Fibroblast of skin of left biceps (primary cell): ENCODE measurements at places on chromosomes 7 and 10.

DNA sequence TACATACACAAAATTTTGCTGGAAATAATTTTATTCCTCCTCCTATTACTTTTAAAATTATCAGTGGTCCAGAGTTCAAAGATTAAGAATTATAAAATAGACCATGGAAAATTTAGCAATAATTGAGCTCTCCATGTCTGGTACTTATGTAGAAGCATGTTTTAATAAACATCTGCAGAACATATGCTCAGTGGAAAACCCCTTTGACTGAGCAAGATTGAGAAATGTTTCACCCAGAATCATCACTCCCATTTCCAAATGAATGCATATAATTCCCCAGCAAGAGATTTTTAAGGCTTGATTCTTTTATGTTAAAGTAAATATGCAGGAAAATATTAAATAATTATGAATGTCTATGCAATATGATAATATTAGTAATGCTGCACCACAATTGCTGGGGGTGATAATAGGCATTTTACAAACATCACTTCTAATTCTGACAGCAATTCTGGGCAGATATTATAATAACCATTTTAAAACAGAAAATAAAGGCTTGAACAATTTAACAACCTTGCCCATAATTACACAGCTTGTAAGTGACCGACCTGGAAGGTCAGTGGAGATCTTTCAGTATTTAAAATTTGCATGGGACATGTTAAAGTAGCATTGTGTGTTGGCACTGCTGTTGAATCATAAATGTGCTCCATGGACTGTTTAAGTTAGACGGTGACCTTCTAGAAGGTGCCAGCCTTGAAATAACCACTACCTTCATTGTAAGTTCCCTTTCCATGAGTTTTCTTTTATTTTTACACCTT, 45.6 kb upstream of the TES start:
- DNase-seq: peak; percentile 45

DNA sequence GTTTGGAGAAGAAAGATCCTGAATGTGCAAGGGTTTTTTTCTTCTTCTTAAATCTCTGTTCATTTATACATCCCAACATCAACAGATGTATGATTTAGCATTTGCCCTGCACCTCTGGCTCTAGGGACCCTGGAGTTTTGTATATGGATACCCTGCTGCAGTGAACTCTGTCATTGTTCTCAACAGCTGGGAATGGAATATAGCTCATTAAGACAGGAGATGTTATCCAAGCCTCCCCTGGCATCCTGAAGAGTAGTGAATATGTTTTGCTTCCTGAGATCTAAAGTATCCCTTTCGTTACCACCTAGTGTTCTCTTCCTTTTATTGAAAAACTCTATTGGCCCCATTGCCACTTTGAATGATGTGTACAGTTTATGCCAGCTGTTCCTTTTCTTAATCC, 275.9 kb downstream of the EXOC4 start:
- no peak for DNase-seq

GRCh38 chr10:71643904-71644303, 75.7 kb downstream of the C10orf105 start:
- no peak for DNase-seq

GRCh38 chr7:50534690-50535290, 30.4 kb downstream of the DDC start:
- DNase-seq: peak; percentile 83

DNA sequence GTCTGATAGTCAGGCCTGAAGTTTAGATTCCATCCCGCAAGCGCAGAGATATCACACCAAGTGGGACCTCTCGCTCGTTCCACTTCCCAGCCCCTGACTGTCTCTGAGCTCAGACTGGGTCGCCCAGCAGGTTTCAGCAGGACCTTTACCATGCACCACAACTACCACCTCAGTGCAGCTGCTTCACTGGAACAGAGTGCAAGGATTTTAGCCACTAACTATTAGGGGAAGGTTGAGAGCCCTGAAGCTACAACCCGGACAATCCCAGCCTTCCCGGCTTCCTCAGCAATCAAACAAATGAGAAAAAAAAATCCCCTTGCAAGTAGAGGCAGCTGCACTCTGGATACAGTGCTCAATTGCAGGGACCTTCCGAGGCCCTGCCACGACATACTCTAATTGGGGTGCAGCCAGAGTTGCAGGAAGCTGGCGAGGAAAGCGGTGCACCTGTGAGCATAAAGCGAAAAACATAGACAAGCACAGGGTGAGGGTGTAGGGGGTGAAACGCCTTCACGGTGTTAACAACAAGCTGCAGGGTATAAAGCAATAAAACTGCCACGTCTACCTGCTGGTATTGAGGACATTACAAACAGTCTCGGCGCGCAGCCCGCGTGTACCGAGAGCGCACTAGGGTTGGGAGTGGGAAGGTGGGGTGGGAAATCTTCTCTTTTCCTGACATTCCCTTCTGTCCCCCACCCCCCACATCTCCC, 2.6 kb upstream of the DLX6 start:
- no peak for DNase-seq

- DNase-seq: no peak
Observed at GRCh38 chr10:116274064-116274904, 1.3 kb upstream of the GFRA1 start.

DNA sequence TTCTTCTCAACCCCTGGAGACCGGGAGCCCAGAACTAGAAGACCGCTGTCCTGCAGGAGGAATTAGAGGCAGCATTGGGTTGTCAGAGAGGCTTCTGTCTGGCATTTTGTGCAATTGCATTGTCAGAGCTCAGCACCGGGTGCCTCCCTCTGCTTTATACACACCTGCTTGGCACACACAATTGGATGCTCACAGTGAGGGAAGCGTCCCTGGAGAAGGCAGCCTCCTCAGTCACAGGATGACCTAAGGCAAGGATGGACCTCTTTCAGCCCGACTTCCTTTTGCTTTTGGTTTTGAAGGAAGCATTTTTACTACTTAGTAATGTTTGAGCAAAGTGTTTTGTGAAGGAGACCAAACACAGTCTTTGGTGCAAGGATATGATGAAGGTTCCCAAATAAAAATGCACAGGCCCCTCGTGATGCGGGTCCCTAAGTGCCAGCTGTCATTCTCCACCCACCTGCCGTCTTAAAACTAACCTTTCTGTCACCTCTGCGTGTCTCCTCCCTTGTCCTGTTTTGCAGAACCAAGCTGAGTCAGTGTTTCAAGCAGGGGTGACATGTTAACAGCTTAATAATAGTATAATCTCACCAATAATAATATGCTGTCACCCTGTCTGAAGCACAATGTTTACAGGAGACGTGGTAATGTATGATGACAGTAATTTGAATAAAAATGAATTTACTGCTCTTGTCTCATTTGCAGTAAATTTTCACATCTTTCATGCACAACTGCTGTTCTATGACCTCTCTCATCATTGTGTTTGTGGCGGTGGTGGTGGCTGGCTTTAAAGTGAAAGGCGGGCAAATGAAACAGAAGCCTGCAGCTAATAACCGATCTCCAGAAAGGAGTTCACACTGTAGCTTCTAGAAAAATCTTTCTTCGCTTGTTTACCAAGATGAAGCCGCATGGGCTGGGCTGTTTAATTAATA, 430.2 kb upstream of the MKI67 start:
- no peak for DNase-seq

DNA sequence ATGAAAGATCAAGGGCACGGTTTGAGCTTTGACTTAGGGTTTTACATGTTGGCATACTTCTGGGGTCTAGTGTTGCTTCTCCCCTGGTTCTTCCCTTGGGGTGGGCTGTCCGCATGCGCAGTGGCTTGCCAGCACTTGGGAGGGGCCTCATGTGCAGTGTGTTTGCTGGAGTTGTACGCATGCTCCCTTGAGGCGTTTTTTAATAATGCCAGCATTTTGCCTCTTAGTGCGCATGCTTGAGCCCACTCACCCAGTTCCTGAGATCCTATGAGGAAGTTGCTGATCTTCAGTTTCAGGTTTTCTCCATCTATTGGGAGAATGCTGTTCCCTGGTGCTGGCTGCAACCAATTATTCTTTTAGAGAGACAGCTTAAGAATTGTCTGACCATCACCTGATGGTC, 113.4 kb upstream of the GPR141 start:
- no peak for DNase-seq

DNA sequence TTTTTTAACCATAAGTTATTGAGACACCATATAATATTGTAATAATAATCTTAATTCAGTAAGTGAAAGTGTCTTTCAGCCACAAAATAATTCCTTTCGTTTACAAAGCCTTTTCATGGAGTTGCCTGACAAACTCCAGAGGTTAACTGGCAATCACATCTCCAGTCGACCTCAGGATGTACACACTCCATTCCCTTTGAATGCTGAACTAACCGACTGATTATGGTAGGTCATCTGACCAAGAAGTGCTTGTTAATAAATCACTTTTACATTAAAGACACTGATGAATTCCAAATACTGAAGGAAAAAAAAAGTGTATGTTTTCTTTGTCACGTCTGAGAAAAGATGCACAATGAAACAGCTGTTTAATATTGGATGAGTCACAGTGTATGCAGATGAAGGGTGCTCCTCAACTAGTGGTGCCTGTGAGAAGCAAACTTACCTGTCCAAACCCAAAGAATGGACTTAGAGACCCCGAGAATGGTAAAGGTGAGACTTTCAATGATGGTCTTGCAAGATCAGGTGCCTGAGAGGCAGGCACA, 348.1 kb upstream of the VWC2 start:
- no peak for DNase-seq

DNA sequence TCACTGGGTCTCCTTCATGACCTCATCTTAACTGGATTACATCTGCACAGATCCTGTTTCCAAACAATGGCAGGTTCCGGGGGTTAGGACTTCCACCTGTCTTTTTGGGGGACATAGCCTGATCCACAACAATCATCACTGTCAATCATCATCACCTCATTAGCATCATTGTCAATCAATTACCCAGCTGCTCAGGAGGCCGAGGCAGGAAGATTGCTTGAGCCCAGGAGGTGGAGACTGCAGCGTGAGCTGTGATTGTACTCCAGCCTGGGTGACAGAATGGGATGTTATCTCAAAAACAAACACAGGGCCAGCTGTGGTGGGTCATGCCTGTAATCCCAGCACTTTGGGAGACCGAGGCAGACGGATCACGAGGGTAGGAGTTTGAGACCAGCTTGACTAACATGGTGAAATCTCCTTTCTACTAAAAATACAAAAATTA, 18.7 kb downstream of the AMZ1 start:
- no peak for DNase-seq

- DNase-seq: no peak
Observed at GRCh38 chr7:4791101-4791737, 15.8 kb downstream of the AP5Z1 start.

DNA sequence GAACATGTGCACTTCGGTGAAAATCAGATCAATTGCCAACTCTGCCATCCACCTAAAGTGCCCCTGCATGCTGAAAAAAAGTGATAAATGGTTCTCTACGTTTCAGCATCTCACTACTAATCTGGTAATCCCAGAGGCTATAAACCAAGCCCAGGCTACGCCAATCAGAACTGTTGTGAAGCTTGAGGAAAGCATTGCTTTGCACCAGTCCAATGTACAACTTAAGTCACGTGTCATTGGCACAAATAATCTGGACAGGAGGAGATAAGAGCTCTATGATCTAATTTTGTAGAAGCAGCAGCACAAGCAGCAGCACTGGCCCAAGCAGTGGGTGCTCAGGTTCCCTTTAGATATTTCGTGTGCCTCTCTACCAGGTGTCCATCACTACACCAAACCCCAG, 4.4 kb upstream of the EGR2 start:
- DNase-seq: no peak

DNA sequence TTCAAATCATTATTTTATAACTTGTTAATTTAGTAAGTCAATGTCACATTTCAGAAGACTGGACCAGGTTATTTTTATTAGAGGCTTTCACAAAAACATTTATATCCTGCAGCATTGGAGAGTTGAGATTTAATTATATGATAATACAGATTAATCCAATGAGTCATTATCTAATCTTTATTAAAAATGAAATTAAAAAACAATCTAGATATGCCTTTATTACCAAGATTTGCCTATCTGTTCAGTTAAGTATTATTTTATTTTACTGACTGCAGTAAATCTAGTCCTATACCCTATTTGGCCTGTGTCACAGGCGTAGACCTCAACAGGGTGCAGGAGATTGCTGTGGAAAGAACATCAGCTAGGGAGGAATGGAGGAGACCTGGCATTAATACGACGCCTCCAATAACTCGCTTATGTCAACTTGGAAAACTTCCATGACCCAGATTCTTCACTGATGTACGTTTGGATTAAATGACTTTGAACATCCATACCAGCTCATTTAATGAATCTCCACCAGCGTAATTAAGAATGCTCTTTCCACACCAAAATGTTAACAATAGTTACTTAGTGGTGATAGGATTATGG, 18.2 kb downstream of the PAXIP1 start:
- DNase-seq: no peak

GRCh38 chr7:4606797-4607196, 75.3 kb upstream of the FOXK1 start:
- DNase-seq: no peak

DNA sequence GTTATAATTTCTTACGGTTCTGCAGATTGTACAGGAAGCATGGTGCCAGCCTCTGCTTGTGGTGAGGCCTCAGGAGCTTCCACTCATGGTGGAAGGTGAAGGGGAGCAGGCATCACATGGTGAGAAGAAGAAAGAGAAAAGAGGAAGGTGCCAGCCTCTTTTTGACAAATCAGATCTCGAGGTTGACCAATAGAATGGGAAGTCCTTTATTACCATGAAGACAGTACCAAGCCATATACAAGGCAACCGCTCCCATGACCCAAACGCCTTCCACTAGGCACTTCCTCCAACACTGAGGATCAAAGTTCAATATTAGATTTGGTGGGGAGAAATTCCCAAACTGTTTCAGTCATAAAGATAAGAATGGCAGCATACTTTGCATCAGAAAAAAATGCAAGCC, 502.8 kb downstream of the GLRX3 start:
- DNase-seq: no peak

DNA sequence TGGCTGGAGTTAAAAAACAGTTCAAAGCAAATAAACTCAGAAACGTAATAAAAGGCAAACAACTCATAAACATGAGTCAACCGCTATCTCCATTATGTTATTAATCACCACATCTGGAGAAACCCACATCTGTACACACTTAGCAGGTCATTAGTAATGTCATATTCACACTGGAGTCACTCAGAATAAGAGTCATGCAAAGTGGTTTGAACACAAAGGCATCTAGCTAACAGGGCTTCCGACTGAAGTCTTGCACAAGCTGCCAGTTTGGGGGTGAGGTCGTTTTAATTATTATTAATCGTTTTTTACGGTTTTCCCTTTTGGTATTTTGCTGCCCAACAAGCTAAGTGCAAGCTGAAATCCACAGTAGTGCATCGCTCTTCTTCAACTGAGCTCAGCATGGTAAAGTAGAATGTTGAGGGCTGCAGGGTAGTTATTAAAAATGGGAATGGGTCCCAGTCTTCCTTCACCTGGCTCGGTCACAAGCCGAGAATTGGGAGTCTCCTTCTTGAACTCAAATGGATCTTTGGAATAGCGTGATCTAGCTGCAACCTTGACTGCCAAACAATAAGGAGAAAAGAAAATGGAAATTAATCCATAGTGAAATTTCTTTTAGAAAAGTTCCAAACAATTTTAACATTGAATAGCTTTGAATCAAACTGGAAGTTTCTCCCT, 663.5 kb downstream of the KCNMA1 start:
- DNase-seq: peak; percentile 56

- DNase-seq: no peak
Observed at GRCh38 chr7:33762911-33763306, 142.4 kb upstream of the BMPER start.
